ENCODE measurements at places on chromosomes 6 and 20.

- no peak for DNase-seq
Observed at GRCh38 chr20:12969071-12969669, 39.6 kb upstream of the SPTLC3 start.

DNA sequence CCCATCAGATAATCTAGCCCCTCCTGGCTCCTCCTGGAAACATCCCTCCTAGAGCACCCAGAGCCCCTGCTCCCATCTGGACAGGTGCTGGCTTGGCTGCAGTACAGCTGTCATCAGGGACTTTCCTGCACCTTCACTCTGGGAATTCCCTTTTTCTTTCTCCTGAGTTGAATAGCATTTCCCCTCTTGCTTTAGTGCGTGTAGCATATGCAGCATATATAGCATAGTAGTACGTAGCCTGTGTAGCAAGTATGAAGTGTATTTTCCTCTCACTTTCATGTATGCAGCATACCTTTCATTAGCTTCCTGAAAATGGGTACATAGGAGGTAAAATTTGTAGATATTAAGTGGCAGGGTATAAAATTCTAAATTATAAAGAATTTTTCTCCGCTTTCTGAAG lies 352.9 kb downstream of the ESR1 start:
- DNase-seq, result no peak

DNA sequence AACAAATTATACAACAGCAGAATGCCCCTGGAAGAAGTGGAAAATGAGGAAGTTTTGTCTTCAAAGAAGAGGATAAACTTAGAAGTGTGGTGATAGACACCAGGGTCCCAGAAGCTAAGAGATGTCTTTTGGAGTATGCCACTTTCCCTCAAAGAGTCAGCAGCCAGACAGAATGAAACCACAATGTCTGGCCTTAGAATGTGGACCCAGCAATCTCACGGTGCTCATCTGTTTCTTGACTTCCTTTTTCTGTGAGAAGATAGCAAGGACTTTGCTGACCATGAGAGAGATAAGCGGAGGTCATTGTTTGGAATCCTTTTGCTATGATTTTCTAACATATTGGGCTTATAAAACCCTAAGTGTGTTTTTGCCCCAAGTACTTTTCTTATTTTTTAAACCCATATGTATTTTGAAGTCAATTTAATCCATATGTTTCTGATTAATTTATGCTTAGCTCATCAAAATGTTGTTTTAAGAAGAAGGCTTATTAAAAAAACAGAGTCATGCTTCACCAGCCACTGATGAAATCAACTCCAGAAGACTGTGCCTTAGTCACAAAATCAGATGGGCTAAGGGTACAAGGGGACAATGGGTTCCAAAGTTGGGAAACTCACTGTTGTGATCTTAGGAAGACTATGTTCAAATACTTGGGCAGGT lies 451.2 kb upstream of the JAG1 start:
- no peak for DNase-seq

DNA sequence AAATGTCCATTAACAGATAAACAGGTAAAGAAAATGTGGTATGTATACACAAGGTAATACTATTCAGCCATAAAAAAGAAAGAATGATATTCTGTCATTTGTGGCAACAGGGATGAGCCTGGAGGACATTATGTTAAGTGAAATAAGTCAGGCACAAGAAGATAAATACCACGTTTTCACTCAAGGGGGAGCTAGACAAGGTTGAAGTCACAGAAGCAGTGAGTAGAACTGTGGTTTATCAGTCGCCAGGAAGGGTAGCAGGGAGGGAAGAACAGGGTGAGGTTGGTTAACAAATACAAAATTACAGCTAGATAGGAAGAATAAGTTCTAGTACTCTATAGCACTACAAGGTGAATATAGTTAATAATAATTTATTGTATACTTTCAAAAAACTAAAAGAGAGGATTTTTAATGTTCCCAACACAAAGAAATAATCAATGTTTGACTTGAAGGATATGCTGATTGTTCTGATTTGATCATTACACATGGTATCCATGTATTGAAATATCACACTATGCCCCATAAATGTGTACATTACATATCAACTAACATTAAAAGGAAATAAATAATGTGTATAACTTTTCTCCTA lies 21.1 kb downstream of the RTN4IP1 start:
- DNase-seq, result no peak

DNA sequence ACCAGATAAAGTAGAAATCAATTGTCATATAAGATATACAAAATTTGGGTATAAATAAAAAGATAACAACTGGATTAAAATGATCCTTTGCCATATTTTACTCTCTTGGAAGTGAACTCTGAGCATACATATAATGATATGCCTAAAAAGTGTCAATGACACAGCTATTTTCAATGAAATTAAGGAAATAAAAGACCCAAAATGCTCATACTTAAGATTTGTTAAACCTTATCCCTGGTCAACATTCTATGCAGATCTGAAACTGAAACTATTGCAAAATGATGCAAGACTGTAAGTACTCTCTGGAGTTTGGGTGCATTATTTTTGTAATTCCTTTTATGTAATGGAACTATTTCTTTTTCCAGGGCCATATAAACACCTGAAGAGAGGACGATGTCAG lies 119.0 kb upstream of the SGK1 start:
- DNase-seq, result no peak

DNA sequence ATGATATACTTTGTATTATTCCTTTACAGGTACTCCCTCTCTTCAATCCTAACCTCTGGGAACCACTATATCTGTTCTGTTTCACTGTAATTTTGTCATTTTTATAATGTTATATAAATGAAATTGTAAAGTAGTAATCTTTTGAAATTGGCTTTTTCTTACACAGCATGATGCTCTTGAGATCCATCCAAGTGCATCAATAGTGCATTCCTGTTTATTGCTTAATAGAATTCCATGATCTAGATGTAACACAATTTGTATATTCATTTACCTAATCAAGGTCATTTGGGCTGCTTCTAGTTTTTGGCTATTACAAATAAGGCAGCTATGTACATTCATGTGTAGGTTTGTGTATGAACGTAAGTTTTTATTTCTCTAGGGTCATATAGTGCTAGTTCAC lies 174.6 kb downstream of the KHDC1L start:
- no peak for DNase-seq

DNA sequence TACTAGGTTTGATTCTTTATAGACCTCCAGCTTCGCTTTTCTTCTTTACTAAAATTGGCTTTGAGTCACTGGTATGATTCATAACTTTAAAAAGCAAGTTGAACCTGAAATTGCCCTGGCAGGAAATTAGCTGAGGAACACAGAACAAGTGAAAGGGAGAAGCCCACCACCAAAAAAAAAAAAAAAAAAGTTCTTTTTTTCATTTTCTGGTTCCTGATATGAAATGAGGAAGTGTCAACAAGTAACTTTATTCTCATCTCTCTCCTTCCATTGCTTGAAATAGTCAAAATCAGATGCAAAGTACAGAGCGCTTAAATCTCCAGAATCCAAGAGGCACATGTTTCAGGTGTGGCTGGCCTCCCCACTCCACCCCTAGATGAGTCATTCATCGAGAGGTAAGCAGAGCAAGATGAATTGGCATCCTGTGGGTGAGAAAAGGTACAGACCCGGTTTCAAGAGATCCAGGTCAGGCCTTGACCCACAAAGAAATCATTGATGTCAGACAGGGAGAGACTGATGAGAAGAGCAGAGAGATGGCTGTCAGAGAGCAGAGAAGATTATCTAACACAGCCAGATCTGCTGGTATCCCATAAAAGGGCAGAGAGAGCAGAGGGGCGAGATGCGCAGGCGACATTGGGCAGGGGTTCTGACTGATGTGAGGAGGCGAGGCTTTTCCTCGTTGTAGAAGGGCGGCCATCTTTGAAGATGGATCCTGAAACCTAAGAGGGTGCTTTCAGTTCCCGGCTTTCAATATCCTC lies 54.8 kb upstream of the MBOAT1 start:
- DNase-seq, result no peak

DNA sequence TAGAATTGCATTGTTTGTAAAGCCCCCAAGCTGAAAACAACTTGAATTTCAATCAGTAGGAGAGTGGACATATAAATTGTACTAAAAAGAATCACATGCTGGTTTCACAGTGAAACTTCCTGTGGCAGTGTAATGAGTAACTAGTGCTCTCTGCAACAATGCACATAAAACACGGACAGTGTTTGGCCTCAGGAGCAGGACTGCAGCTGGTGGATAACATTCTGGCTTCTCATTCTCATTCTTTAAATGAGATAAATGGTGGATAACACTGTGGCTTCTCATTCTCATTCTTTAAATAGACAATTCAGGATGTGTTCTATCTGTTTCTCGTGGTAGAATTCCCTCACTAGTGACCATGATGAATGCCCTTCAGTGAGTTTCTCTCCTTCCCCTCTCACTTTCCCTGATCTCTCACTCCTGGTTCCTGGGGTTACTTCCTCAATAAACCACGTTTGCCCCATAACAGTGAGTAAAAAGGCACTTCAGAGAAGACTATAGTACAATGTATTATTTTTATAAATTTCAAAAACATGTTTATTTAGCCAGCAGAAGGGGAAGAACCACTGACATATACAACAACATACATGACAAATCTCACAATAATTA lies 59.9 kb downstream of the SLC22A2 start:
- DNase-seq, result no peak

DNA sequence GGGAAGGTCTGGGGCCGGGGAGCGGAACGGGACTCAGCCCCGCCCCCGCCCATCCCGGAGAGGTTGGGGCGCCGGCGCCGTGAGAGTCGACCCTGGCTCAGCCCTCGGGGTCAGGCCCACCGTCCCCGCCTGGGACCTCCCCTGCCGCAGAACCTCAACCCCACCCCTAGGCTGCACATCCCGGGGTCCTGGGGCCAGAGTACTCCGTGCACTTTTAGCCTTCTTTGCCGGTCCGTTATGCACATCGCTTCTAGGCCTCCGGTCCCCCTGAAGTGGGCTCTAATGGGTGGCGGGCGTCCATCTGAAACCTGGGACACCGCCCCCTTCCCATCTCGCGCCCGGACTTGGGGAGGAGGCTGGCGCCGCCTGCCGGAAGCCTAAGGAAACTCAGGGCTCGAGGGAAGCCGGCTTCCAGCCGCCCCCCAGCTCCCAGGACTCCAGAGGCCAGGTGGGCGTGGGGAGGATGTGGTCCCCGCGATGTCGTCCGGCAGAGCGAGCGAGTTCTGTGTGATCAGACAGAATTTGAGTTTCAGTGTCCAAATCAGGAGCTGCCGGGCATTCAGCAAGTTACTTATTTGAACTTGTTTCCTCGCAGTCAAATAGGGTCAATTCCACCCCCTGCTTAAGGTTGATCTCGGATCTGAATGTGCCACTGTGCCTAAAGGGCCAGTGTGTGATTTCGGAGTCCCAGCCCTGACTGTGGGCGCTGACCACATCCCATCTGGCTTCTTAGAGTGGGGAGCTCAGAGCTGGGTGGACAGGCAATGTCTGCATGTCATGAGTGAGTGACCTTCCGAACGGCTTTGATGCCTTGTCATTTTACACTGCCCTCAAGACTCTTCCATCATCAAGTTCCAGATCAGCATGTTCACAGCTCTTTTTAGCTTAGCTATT lies 47.6 kb downstream of the CPXM1 start:
- peak; percentile 35 for DNase-seq

- no peak for DNase-seq
Observed at GRCh38 chr6:52138284-52138683, 47.9 kb upstream of the IL17A start.

- DNase-seq, result no peak
Observed at GRCh38 chr20:8917084-8917483, 151.8 kb upstream of the PLCB4 start.

DNA sequence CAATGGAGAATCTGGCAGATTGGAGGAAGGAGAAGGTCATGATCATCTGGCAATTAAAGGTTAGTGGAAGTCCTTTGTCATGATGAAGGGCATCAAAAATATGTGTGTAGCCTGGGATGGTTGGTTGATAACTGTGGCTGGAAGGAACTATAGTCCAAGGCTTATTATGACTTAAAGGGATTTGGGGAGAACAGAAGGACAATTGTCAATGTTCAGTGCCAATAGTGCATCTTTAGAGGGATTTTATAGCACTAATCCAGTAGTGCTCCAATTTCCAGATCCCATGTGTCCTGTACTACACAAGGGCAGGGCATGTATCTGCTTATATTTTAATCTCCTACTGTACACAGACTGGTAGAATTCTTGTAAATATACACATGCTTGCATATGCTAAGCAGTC lies 5.0 kb upstream of the ZBTB24 start:
- DNase-seq, result no peak

GRCh38 chr20:5001174-5002076 lies at the start of gene SLC23A2:
Gene SLC23A2, minus strand, starts transcription at chr20:5001510. Its CDS starts 68,948 bp downstream, at chr20:4932562.
- DNase-seq, result peak; percentile 58

GRCh38 chr20:25761596-25761995 lies 64.9 kb upstream of the ZNF337 start:
- no peak for DNase-seq
